Right renal cortex interstitium (tissue), 3 donors: ENCODE measurements at places on chromosomes 5 and 9. TPM values are rescaled to one million over a fixed set of nuclear protein-coding genes. Genes with fewer than 3 reads are reported as not detected.

The NAIP gene
- polyA plus RNA-seq = 18.1 TPM

The PRDM12 gene
- not detected for polyA plus RNA-seq

The LRRC26 gene
- not detected for polyA plus RNA-seq

The ARHGEF39 gene
- 7.8 TPM for polyA plus RNA-seq

The IL9 gene
- not detected for polyA plus RNA-seq

The CRHBP gene
- 28.4 TPM for polyA plus RNA-seq

The PCDHB11 gene
- 5.6 TPM for polyA plus RNA-seq

The SOX30 gene
- polyA plus RNA-seq = 0.83 TPM

The PHF24 gene
- 0.21 TPM for polyA plus RNA-seq

The GPR151 gene
- polyA plus RNA-seq = not detected

The TPPP gene
- 5.5 TPM for polyA plus RNA-seq

The C9orf85 gene
- polyA plus RNA-seq = 18.1 TPM

The ARID3C gene
- polyA plus RNA-seq = 0.21 TPM

DNA sequence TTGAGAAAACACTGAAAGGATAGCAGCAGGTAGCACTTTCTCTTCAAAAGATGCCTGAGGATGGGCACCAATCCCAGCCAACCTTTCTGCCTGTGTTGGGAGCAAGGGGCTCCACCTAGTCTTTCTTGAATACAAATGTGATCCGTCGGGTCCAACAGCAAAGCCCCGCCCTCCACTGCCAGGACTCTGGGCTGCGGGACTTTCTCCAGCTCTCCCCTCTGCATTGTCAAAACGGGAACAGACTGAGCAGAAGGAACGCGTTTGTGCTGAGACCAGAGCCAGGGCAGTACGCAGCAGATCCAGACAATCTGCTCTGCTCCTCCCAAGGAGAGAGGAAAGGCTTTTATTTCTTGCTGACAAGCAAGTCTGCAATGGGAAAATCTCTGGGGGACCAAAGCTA is 139.7 kb downstream of the SEC61B start:
- no peak for DNase-seq

- peak; percentile 90 for DNase-seq
Observed at GRCh38 chr9:2241836-2242741, 226.9 kb downstream of the SMARCA2 start.

DNA sequence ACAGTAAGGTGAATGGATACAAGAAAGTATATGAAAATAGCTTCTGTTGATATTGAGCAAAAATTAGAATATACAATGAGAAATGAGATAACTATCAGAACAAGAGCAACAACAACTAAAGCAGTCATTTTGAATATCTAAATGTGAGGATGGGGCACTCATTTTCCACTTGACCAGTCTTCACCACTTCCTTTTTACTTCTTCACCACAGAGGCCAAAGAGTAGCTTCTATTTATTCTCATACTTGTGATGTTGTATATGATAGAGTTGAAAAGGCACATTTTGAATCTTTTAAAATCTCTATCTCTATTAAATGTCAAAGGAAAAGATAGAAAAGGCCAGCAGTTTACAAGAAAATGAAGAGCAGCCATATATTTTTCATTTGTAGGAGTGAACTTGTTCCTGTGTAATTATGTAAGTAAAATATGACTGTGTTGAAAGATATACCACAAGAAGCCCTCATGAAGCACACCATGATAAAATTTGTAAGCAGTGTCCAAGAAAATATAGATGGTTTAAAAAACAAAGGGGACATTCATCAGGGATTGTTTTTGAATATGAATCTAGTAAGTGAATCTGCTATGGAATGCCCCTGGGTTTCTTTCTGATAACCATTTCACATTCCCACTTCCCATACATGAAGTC is 39.2 kb downstream of the ADAMTS19 start:
- no peak for DNase-seq

- no peak for DNase-seq
Observed at GRCh38 chr5:68273717-68274409, 58.3 kb downstream of the PIK3R1 start.

GRCh38 chr9:88596376-88596775 is 61.4 kb downstream of the NXNL2 start:
- no peak for DNase-seq

GRCh38 chr5:139210585-139210984 is 12.4 kb upstream of the SIL1 start:
- no peak for DNase-seq

DNA sequence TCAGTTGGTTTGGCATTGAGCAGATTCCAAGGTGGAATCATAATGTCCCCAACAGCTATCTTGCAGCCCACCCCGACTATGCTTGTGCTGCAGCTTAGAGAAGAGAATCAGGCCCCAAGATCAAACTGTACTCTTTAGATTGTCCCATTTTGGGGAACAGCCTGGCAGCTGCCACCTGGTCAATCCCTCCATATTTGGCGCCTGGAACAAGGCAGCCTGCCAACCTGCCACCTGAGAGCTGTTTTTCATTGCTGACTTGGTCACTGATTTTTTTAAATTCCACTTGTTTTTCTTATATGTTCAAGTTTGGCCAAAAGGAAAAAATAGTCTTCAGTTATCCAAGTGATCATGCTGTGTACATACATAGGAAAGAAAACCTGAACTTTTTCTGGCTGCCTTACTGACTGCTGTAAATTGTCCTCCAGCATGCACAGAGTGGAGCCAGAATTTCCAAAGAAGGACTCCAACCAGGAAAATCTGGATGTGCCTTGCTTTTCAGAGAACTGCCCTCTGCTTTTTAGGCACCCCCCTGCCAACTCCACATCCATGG is 504.2 kb downstream of the ENC1 start:
- DNase-seq = no peak

- DNase-seq = no peak
Observed at GRCh38 chr5:102545175-102545574, 46.4 kb upstream of the SLCO6A1 start.

- no peak for DNase-seq
Observed at GRCh38 chr5:132528021-132528420, 15.3 kb downstream of the IL5 start.

- DNase-seq = no peak
Observed at GRCh38 chr9:93132946-93133680, 938 bp downstream of the NINJ1 start.

- no peak for DNase-seq
Observed at GRCh38 chr9:109868722-109869121, 88.7 kb downstream of the PALM2AKAP2 start.

DNA sequence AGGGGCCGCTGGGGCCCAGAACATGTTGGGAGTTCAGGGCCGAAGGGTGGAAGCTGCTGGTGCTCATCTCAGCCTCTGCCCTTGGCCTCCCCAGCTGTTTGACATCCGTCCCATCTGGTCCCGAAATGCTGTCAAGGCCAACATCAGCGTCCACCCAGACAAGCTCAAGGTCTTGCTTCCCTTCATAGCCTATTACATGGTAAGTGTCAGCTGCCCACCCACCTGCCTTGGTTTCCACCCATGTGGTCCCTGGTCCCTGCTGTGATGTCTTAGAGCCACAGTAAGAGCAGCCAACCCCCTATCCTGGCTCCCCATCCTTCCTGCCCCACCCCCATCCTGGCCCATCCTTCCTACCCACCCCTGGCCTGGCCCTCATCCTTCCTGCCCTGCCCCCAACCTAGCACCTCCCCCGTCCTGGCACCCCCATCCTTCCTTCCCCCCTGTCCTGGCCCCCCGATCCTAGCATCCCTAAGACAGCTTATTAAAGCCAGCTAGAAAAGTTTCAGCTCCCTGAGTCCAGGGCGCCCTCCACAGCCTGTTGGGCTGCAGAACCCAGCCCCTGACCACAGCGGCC is 9.7 kb upstream of the CEL start:
- no peak for DNase-seq

GRCh38 chr9:135971892-135972291 is 10.7 kb upstream of the UBAC1 start:
- peak; percentile 53 for DNase-seq

DNA sequence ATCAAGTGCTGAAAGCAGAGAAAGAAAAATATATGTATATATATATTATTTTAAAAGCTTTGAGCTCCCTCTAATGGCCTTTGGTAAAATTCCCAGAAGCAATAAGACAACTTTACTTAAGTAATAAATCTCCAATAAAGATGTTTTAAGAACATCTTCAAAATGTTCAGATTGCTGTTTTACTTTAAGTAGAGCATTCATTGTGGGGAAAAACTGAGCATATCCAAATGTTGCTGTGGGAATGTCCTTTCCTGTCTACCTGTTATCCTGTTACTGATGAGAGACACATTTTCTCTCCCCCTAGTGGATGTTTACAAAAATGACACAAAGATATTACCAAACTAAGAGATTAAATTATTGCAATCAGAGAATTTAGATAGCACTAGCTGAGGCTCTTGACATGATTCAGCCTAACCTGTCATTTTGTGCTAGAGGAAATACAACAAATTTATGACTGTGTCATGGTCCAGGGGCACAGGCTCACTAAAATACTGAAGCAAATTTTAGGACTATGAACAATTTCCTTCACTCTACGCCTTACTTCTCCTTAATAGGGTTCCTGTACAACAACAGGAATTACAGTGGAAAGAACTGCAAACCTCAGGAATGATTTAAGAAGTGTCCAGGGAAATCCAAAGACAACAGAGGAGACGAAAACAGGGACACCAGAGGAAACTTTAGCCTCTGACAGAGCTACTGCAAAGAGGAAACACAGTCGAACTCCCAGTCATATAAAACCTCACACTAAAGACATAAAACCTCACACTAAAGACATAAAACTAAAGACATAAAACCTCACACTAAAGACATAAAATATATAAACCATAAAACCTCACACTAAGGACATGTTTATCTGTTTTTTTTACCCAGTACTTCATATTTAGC is 24.3 kb upstream of the PRRC1 start:
- DNase-seq = peak; percentile 47

- DNase-seq = no peak
Observed at GRCh38 chr9:129383019-129383560, 205.0 kb upstream of the IER5L start.

DNA sequence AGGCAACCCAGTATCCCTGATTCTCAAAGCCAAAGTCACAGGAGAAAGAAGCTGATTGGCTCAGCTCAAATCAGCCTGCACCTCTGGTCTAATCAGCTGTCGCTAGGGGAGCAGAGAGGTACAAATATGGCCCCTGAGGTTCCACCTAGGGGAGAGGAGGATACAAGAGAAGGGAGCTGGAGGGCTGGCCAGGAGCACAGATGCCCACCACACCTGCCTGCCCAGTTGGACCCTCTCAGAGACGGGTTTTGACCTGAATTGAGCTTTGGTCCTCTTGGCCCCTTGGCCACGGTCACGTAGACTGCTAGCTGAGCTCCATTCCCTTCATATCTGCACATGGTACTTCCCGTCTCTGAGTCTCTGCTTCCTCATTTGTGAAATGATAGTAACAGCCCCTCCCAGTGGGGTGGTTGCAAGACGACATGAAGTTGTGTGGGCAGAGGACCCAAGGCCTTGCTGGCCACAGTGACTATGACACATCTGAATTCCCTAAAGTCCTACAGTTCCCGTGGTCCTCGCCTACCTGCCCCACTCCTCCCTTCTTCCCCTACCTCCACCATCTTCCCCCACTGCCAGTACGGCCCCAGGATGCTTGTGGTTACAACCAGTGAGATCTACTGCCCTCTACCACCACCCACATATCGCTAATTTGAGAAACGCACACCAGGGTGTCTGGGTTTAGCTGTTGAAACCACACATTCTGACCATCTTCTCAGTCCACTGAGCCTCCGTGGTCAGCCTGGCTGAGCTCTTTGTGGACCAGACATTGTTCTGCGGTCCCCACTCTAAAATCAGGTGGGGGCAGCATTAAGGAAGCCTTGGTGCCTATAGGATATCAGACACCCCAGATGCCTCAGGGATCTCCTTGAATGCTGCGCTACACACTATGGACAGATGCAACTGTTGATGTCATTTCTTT is 60.3 kb upstream of the NEK6 start:
- no peak for DNase-seq

DNA sequence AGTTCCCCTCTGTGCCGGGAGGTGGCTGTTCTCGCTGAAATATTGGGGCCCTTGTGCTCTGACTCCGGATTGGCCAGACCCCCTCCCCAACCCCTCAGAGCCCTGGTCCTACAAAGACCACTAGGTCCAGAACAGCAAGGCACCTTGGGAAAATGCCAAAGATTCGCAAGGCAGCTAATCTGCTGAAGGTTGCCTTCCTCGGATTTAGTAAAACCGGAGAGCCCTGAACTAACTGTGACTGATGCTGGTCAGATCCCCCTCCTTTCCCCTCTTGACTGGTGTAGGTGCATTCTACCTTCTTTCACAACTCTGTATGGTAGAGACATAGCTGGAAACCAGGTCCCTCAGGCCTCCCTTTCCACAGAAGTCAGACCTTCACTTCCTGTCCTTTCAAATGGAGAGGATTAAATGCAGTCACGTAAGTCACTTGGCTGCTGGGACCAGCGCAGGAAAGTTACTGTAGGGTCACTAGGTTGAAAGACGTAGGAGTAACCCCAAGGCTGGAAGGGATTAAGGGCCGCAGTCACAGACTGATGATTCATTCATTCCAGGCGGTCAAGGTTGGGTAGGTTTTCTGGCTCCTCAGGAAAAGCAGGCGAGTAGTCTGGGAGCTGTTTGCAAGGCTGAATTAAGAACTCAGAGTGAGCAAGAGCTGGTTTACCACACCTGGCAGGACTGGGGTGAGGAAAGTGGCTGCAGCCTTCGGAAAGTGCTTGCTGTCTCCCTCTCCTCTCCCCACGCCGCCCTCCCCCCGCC is 5.3 kb downstream of the BARX1 start:
- DNase-seq = no peak

DNA sequence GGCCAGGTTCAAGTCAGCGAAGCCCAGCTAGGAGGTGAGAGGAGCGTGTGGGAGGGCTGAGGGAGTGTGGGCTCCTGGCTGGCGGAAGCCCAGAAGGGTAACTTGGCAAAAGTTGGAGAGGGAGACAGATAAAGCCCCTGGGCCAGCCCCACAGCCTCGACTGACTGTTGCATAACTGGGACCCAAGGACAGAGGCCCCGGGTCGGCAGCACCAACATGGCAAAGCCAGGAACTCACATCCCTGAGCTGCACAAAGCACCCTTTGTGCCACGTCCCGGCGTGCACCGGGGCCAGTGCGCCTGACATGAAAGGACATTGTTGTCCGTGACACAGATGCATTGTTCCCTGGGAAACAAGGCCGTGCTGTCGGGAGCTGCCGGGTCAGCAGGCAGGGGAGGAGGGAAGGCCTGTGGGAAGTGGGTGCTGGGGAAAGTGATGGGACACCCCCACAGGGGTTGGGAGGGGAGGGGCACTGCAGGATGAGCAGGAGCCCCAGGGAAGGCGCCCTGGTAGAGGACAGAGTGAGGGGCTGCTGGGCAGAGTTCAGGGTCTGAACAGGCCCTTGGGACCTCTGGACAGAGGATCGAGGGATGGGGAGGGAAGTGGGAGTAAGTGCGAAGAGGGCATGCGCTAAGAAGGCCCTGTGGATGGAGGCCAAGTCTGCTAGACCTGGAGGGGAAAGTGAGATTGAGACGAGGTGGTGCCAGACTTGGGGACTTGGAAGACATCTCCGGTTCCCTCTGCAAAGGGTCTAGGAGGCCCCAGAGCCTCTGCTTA is 13.0 kb upstream of the DPM2 start:
- no peak for DNase-seq

DNA sequence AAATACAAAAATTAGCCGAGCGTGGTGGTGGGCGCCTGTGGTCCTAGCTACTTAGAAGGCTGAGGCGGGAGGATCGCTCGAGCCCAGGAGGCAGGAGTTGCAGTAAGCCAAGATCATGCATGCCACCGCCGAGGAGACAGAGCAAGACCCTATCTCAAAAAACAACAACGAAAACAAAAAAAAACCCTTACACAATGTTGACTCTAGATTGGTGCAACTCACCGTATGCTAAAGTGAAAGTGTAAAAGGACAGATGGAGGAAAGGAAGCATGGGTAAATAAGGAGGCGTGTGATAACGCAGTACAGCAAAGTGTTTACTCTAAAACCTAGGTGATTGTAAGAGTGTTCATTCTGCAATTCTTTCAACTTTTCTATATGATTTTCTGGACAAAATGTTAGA is 15.9 kb upstream of the RUFY1 start:
- no peak for DNase-seq
